ENCODE measurements at places on chromosomes 7 and 10. TPM values are rescaled to one million over a fixed set of nuclear protein-coding genes. Genes with fewer than 3 reads are reported as not detected.

DNA sequence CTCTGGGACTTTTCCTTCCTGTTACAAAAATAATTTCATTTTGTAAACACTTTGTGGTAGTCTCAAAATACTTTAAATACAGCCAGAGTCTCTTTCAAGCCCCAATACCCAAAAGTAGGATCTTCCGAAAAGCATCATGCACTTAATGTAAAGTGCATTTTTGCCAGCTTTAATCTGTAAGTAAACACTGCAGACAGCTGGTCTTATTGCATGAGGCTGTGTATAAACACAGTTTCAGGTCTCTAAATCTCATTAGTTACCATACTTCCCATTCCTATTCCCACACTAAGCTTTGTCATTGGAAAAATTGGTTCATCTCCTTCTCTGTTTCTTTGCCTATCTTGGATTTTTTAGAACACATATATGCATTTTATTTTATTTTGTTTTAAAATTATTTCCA lies 87.6 kb upstream of the GNAI1 start:
- no peak overlapping the region for H3K27ac ChIP-seq
- H3K36me3 ChIP-seq = no peaks in the 10 kb centered on the region
- no peaks in the 10 kb centered on the region for H3K27me3 ChIP-seq
- H3K4me1 ChIP-seq = no peaks in the 10 kb centered on the region

DNA sequence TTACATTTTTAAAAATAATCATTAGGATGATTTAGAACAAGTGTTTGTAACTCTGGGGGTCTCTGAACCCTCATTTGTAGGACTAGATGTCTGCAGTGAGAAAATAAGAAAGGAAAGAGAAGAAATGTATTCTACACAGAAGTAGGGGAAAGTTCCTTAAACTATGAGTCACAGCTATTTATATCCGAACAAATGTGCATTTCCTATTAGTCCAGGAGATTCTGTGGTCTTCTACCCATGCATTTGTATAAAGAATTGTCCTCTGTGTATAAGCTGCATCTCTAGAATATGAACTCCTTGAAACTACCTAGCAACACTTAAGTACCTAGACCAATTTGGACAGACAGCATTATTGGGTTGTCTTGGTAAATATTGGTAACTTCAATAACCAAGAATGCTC lies 15.9 kb upstream of the CD36 start:
- H3K4me1 ChIP-seq = no peaks in the 10 kb centered on the region
- H3K27me3 ChIP-seq = no peaks in the 10 kb centered on the region
- no peak overlapping the region for H3K4me3 ChIP-seq
- DNase-seq = no peak
- no peak overlapping the region for H3K27ac ChIP-seq

DNA sequence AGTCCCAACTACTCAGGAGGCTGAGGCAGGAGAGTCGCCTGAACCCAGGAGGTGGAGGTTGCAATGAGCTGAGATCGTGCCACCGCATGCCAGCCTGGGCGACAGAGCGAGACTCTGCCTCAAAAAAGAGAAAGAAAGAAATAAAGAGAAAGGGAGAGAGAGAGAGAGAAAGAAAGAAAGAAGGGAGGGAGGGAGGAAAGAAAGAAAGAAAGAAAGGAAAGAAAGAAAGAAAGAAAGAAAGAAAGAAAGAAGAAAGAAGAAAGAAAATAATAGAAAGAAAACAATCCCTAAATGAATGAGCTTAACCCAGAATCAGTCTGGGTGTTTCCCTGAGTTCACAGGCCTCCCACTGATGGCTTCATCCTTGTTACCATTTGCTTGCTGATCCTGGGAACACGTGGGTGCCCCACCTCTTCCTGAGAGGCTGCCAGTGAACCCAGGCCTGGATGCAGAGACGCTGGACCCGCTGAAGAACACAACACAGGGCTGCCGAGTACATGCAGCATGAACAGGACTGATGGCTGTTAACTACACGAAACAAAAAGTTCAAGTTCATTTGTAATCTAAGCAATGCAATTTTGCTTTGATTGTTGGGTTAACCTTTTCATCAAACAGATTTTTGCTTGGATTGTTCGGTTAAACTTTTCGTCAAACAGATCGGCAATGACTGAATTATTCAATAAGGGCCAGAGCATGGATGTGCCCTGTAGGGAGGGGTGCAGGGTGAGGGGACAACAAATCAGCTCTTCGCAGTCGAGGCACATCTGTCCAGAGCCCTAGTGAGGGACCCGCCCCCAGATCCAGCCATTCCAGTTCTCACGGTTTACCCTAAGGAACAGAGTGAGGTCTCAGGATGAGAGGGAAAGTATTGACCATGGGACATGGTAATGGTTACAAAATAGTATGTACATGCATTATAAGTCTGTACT lies 11.5 kb downstream of the NPFFR1 start:
- peak overlapping the region; percentile 83 for H3K27ac ChIP-seq
- H3K4me1 ChIP-seq = peaks cover 33% of the 10 kb centered on the region
- H3K4me3 ChIP-seq = peak overlapping the region; percentile 57
- no peaks in the 10 kb centered on the region for H3K27me3 ChIP-seq

- H3K27ac ChIP-seq = no peak overlapping the region
- no peaks in the 10 kb centered on the region for H3K27me3 ChIP-seq
- no peak for DNase-seq
- no peak overlapping the region for H3K4me3 ChIP-seq
- H3K36me3 ChIP-seq = no peaks in the 10 kb centered on the region
- peaks cover 5% of the 10 kb centered on the region for H3K4me1 ChIP-seq
Observed at GRCh38 chr7:135843214-135843613, 94.6 kb upstream of the FAM180A start.

DNA sequence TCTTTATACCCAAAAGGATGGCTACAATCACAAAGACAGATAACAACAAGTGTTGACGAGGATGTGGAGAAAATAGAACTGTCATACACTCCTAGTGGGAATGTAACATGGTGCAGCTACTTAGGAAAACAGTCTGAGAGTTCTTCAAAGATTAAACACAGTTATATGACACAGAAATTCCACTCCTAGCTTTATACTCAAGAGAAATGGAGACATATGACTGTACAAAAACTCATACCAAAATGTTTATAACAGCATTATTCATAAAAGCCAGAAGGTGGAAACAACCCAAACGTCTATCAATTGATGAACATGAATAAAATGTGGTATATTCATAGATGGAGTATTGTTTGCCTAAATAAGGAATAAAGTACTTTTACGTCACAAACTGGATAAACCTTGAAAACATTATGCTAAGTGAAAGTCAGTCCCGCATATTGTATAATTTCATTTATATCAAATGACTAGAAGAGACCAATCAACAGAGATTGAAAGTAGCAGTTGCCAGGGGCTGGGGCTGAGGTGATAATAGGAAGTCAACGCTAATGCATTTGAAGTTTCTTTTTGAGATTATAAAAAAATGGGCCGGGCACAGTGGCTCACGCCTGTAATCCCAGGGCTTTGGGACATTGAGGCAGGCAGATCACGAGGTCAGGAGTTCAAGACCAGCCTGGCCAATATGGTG lies 61.6 kb upstream of the SRPK2 start:
- H3K4me3 ChIP-seq = no peak overlapping the region
- DNase-seq = no peak
- no peak overlapping the region for H3K27ac ChIP-seq
- H3K36me3 ChIP-seq = no peaks in the 10 kb centered on the region
- peaks cover 69% of the 10 kb centered on the region for H3K4me1 ChIP-seq
- no peaks in the 10 kb centered on the region for H3K27me3 ChIP-seq

- no peak overlapping the region for H3K27ac ChIP-seq
- peaks cover 43% of the 10 kb centered on the region for H3K4me1 ChIP-seq
- H3K36me3 ChIP-seq = peaks cover 81% of the 10 kb centered on the region
- no peak for DNase-seq
- H3K27me3 ChIP-seq = no peaks in the 10 kb centered on the region
Observed at GRCh38 chr7:22653951-22654350, 73.0 kb upstream of the IL6 start.

GRCh38 chr7:137546671-137547070 lies 203.1 kb upstream of the PTN start:
- H3K4me3 ChIP-seq = no peak overlapping the region
- H3K27ac ChIP-seq = no peak overlapping the region
- no peak for DNase-seq
- no peaks in the 10 kb centered on the region for H3K4me1 ChIP-seq

- peaks cover 30% of the 10 kb centered on the region for H3K27me3 ChIP-seq
- H3K4me1 ChIP-seq = peaks cover 5% of the 10 kb centered on the region
Observed at GRCh38 chr7:151307536-151307935, 34.1 kb upstream of the NUB1 start.

GRCh38 chr7:102192790-102193189 lies 93.9 kb upstream of the SH2B2 start:
- no peaks in the 10 kb centered on the region for H3K27me3 ChIP-seq
- H3K4me1 ChIP-seq = no peaks in the 10 kb centered on the region
- no peak for DNase-seq
- no peak overlapping the region for H3K27ac ChIP-seq
- peaks cover 71% of the 10 kb centered on the region for H3K36me3 ChIP-seq
- H3K4me3 ChIP-seq = no peak overlapping the region

PODXL gene
- total RNA-seq = 0.93 TPM

- no peak for DNase-seq
- H3K27me3 ChIP-seq = no peaks in the 10 kb centered on the region
- peaks cover 16% of the 10 kb centered on the region for H3K36me3 ChIP-seq
Observed at GRCh38 chr7:128065872-128066271, 34.6 kb upstream of the LRRC4 start.

- peak overlapping the region; percentile 86 for H3K4me3 ChIP-seq
- no peak for DNase-seq
Observed at GRCh38 chr7:143379611-143380259, 1.4 kb upstream of the ZYX start.

- peak overlapping the region; percentile 69 for H3K4me3 ChIP-seq
- no peaks in the 10 kb centered on the region for H3K36me3 ChIP-seq
- DNase-seq = no peak
- H3K27ac ChIP-seq = no peak overlapping the region
Observed at GRCh38 chr10:75410132-75411005, 8.8 kb upstream of the ZNF503 start.

GRCh38 chr10:102465466-102465865 lies 14.1 kb upstream of the C10orf95 start:
- H3K4me3 ChIP-seq = no peak overlapping the region
- DNase-seq = no peak
- no peaks in the 10 kb centered on the region for H3K36me3 ChIP-seq
- peaks cover 29% of the 10 kb centered on the region for H3K4me1 ChIP-seq

DNA sequence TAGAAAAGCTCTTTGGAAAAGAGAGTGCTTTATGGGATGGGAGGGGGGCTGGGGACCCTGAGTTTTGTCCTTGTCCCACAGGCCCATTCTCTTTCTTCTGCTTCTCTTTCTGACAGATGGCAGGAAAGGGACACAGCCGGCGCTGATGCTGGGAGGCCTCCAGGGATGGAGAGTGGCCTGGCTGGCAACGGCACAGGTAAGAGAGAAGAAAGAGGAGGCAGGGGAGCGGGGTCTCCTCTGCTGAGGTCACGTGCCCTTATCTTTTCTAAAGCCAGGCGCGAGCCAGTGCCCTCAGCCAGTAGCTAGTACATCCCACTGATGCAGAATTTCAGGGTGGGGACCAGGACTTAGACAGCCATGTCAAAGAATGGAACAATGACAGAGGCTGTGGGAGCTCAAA lies 9.2 kb downstream of the ZNF775 start:
- H3K4me3 ChIP-seq = no peak overlapping the region
- no peaks in the 10 kb centered on the region for H3K27me3 ChIP-seq
- no peak for DNase-seq
- no peak overlapping the region for H3K27ac ChIP-seq
- H3K4me1 ChIP-seq = peaks cover 2% of the 10 kb centered on the region

DNA sequence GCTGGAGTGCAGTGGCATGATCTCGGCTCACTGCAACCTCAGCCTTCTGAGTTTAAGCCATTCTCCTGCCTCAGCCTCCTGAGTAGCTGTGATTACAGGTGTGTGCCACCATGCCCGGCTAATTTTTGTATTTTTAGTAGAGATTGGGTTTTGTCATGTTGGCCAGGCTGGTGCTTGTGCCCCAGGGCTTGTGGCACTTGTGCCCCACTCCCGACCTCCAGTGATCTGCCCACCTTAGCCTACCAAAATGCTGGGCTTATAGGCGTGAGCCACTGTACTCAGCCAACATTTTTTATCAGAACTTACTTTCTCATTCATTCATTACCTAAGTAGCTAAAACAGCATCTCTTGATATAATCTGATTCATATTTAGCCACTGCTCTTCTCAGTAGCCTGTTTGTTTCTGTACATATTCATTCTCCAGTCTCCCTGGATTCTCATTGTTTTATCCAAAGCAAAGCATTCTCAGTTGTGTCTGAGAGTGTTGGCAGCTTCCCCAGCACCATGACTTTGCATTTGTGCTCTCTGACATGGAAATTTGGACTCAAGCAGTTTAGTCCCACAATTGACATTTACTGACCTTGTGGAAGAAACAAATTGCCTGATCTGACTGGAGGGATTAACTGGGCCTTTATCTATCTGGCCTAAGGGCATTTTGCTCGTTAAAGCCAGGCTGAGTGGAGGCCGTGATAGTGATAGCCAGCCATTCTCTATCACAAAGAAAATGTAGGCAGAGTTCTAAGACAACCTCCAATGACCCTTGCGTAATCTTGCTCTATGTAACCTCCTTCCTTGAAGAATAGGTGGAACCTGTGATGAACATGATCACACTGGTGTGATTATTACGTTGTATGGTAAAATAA lies 44.9 kb downstream of the AKR1B15 start:
- H3K4me3 ChIP-seq = no peak overlapping the region
- no peaks in the 10 kb centered on the region for H3K36me3 ChIP-seq
- no peak overlapping the region for H3K27ac ChIP-seq
- DNase-seq = no peak

DNA sequence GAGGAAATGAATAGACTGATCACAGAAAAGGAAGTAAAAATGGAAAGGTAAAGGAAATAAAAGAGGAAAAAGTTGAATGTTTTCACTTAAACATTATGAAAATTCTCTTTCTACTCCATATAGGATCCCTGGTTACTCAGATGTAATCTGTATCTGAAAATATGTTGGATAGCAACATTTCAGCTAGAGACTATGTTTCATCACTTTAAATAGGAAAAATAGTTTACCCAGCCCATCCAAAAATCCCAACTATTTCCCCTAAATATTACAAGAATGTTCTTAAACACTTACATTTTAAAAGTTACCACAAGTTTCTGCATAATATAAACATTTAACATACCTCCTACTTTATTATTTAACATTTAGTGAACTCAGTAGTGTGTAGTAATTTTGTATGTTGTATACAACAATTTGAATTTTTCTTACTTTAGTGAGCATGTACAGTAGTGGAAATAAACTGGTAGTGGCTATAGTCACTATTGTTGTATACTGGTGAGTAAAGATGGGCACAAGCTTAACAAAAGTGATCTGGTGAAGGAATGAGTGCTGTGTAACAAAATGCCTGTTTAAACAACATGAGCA lies 27.1 kb downstream of the SLF2 start:
- H3K36me3 ChIP-seq = peaks cover 63% of the 10 kb centered on the region
- no peaks in the 10 kb centered on the region for H3K27me3 ChIP-seq
- H3K4me1 ChIP-seq = no peaks in the 10 kb centered on the region
- H3K4me3 ChIP-seq = no peak overlapping the region
- H3K27ac ChIP-seq = no peak overlapping the region

NUDT13 gene
- 4.6 TPM for total RNA-seq

- H3K4me1 ChIP-seq = no peaks in the 10 kb centered on the region
- no peak for DNase-seq
- H3K4me3 ChIP-seq = no peak overlapping the region
- H3K27ac ChIP-seq = no peak overlapping the region
Observed at GRCh38 chr10:100076750-100077149, 4.9 kb downstream of the CPN1 start.
